CD8-positive, alpha-beta memory T cell (primary cell): ENCODE measurements at places on chromosomes 3 and 15. TPM values are rescaled to one million over a fixed set of nuclear protein-coding genes. Genes with fewer than 3 reads are reported as not detected.

DNA sequence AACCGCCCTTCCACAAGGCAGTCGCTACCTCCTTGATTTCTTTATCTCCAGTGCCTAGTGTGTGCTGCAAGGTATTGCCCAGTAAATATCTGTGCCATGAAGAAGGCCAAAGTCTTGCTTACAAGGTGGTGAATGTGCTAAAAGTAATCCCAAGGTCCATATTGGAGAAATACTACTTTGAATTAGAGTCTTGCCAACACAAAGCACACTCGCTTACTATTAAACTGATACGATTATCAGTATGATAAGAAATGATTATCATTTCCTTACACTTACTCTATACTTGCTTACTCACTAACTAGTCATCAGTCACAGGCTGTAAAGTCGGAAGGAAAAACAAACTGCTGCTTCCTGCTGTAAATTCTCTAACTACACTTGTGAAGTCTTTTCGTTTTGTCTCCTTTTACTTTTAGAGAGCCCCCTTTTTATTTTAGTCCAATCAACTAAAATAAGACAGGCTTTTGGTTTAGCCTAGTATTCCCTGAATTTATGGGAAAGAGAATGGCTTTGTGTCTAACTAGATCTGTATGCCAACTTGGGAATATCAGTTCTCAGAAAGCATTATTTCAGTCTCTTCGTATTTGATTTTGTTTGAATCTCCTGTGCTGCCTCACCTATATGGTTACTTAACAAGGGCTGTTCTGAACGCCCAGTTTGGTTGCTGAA is 107.1 kb upstream of the TSC22D2 start:
- no peak for DNase-seq

DNA sequence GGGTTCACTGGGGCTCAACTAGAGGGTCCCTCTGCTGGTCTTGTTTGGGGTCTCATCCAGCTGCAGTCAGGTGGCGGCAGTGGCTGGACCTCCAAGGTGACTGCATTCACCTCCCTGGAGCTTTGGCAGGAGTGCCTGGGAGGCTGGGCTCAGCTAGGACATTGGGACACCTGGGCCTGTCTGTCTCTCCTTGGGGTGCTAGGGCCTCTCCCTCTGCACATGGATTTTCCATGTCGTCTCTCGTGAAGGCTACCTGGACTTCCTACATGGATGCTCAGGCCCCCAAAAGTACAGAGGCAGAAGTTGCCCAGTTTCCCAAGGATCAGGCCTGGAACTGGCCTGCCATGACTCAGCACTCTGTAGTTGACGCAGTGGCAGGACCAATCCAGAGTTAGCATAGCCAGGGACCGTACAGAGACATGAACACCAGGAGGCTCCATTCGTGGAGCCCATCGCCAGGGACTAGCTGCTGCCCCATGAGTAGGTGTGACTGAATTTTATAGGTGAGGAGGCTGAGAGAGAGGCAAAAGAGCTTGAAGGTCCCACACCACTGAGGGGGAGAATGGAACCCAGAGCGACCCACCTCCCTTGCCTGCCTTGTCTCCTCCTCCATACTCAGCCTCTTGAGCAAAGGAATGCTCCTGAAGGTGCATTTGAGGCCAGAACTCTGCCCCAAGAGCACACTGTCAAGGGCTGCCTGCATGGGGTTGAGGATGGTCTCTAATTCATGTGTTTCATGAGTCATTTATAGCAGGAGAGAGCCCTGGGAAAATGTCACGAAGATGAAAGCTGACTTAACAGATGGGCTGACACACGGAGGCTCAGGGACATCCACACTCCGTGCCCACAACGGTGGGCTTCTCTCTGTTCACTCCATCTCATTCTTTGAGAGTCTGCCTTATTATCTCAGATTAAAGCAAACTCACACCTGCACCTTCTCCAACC is 13.0 kb upstream of the ALDH1A3 start:
- no peak for DNase-seq

DNA sequence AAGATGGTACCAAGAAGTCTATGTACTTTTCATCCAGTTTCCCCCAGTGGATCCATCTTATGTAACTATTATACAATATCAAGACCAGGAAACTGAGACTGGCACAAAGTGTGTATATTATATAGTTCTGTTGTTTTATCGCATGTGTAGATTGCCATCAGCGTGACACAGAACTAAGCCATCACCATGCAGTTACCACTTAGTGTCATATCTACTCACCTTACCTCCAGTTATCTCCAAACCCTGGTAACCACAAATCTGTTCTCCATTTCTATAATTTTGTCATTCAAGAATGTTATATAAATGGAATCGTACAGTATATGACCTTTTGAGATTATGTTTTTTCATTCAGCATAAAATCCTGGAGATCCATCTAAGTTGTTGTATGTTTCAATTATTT is 23.1 kb downstream of the IFT122 start:
- no peak for DNase-seq

GRCh38 chr15:77418391-77418965 is 1.4 kb downstream of the PEAK1 start:
- DNase-seq: no peak

Gene GPR176
- not detected for total RNA-seq

Gene CSNK1G1
- 25.6 TPM for total RNA-seq

- no peak for DNase-seq
Observed at GRCh38 chr3:63089007-63089750, 188.9 kb upstream of the SYNPR start.

DNA sequence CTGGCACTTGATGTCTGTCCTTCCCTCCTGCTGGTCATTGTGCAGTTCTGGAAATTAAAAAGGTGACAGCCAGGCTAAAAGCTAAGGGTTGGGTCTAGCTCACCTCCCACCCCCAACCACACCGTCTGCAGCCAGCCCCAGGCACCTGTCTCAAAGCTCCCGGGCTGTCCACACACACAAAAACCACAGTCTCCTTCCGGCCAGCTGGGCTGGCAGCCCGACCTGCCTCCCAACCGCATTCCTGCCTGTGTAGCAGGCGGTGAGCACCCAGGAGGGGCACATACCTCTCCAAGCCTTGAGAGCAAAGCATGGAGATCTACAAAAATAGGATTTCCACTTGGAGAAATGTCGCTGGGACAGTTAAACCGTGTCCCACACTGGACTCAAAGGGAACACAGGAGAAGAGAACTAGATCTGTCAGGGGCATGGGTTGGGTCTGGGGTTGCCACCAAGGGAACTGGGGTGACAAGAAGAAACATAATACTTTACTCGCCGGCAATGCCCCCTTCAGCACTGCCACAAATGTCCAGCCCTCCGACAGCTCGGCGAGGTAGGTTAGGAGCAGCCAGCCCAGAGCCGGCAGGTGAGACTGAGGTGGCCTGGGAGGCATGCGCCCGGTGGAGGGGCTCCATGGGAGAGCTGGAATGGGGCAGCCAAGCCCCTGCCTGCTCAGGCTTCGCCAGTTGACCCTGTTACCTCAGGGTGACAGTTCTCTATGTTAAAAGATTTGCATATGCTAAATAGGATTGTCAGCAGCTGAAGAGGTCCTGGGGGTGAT is 52.2 kb downstream of the EXOG start:
- no peak for DNase-seq

GRCh38 chr15:39411102-39411989 is 169.5 kb upstream of the THBS1 start:
- DNase-seq: no peak

DNA sequence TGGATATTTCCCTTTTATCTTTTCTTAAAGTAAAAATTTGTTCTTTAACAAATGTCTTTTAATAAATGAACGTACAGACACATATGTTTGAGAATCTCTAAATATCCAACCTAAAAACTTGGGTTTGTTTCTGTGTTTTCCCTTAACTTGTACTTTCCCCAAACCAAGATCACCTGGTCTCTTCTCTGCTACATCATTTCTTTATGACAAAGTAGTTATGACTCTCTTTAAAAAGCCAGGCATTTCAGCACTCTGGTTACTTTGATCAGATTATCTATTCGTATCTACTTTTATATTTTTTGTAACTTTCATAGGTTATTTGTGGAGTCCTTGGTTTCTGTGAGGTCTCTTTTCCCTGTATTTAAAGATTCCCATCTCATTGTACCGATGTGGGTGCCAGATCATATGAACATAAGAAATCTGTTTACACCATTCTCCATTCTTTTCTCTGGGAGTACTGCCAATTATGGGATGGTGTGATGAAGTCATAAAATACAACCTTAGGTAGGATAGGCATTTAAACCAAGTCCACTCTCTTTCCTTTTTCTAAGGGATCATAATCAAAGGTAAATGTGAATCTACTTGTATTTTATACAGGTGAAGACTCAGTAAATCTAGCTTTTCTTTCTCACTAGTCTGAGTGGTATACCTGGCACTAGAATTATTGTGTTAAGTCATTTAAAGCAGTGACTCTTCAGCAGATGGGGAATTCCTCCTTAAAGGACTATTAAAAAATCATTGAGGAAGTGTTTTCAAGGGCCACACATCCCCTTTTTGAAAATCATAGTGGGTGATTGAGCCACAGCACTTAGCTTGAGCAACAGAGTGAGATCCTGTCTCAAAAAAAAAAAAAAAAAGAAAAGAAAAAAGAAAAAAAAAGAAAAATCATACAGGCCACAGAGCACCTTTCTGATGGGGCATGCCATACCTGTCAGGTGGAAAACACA is 12.4 kb upstream of the NFKBIZ start:
- no peak for DNase-seq

Gene SEMA3B
- not detected for total RNA-seq

GRCh38 chr3:125154800-125155269 is 57.7 kb downstream of the SLC12A8 start:
- DNase-seq: no peak

Gene RFT1
- 52.7 TPM for total RNA-seq

DNA sequence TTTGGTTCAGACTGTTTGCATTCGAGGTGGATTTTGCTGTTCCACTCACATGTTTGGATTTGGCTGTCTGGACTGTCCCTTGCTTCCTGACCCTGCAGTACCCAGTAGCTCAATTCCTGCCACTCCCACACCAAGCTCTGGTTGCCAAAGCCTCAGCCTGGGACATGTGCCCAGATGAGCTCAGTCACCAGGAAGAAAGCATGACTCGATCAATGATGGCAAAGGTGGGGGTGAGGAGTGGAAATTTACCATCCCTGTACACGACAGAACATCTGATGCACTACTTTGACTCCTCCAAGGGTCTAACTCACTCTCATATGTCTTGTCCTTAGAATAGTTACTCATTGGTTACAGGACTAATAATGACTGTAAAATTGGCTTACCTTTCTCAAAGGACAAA is 45.2 kb downstream of the ZNF385D start:
- no peak for DNase-seq

- DNase-seq: no peak
Observed at GRCh38 chr3:48155122-48155521, 33.1 kb downstream of the CDC25A start.
